ENCODE measurements at places on chromosomes 11 and 22.

DNA sequence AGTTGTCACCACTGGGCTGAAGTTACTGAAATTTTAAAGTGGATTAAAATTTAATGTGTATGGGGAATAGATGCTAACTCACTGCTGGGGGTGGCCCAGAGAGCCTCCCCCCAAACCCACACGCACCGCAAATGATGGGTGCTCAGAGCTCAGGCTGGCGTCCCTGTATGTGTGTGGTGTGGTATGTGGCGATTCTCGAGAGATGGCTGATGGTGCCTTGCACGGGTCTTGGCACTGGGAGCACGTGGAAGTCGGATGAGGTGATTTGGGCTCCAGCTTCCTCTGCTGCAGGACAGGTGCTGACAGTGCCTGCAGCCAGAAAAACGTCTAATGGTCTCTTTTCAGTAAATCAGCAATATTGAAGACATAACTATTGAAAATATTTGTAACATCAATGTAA is 1473.3 kb downstream of the TBC1D22A start:
- no peak for DNase-seq

DNA sequence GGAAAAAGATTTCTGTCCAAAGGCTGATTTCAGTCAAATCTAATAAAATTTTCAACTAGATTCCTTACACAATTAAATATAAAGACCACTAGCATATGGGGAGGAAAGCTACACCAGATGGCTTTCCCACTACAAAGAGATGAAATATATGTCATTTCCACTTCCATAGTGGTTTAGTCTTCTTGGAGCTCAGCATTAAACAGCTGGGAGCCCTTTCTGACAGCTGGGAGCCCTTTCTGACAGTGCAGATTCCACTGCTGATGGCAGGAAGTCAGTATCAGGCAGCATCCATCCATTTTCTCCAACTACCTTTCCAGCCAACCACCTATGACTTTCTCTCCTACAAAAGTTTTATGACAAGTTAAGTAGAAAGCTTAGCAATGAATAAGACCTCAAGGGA is 177.9 kb downstream of the RRAS2 start:
- DNase-seq = no peak

- DNase-seq = no peak
Observed at GRCh38 chr11:69402251-69402887, 79.1 kb upstream of the LINC01488 start.

DNA sequence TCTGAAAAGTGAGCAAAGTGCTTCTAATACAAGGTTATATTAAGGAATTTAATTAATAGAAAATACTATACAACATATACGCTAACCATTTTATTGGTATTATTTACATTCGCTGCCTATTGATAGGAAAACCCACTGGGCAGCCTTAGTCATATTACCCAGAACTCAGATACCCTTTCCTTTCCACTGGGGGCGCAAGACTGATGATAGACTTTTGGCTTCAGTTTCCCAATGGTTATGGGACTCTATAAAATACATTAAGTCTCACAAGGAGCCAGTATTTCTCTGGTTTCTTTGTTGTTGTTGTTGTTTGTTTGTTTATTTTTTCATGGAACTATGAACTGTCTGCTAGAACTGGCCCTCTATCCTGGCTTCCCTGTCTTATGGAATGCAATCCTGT is 471.1 kb upstream of the KIRREL3 start:
- no peak for DNase-seq

GRCh38 chr11:80118073-80118472 is 677.2 kb upstream of the TENM4 start:
- DNase-seq = no peak

- no peak for DNase-seq
Observed at GRCh38 chr11:125279676-125280418, 115.3 kb downstream of the PKNOX2 start.

DNA sequence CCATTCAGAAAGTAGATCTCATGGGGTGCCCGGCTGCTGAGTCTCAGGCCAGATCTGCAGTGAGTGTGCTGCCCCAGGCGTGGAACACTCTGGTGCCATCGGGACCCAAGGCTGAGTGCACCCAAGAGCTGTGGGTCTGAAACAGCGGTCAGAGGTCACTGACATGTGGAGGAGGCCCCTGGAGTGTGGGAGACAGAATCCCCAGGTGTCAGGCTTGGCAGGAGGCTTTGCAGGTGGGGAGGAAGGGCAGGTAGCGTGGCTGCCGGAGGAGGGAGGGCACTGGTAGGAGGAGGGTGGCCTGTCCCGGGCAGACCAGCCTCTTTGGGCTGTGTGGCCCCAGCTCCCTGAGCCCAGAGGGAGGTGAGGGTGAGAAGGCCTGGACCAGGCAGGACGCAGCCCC is 31.7 kb upstream of the KRTAP5-6 start:
- DNase-seq = no peak

DNA sequence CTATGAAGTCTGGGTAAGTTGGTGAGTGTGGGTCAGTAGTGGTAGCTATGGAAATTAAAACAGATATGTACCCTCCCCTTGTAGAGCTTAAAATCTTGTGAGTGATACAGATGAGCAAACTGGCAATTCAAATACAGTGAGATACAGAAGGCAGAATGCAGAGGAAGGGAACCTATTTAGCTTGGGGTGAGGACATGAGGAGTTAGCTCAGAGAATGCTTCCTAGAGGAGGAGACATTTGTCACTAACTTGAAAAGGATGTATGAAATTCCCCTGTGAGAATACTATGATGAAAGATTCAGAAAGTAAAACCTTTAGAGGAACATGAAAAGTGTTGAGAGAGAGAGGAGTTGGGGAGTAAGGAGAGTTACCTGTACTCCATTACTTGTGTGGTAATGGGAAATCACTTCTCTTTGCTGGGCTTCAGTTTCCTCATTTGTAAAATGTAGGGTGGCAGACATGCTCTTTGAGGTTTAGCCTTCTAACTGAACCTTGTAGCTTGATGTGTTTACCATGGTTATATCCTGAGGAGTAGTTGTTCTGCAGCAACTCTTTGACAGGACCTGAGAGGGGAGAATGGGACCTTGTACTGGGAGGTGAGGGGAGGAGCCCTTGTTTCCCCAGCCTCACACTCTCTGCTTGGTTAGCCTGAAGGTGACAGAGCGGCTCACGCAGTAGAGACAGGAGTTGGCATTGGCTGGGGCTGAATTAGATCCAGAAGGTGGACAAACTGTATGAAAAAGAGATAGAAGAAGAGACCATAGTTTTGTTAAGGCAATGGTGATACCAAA is 17.9 kb downstream of the SWAP70 start:
- DNase-seq = no peak

DNA sequence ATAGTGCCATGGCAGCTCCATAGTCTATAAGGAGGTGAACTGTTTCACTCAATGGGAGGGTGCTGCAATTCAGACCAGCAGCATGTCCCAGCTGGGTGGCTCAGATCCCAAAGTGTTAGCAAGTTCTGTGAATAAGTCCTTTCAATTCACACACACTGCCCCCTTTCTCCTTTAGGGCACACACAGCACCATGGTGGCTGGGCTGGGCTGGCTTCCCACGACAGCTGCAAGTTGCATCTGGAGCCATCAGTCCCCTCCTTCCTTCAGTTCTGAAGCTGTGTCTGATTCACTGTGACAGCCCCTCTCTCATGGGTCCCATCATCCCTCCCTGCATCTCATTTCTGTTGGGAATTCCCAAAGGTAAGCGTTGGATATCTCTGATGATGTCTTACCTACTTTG is 324.1 kb upstream of the NCAM1 start:
- DNase-seq = no peak

- no peak for DNase-seq
Observed at GRCh38 chr11:94171693-94172440, 43.2 kb downstream of the PANX1 start.

GRCh38 chr11:104968856-104969776 is 742 bp upstream of the CASP4 start:
- DNase-seq = peak; percentile 2
